ENCODE measurements at places on chromosomes 4 and X. TPM values are rescaled to one million over a fixed set of nuclear protein-coding genes. Genes with fewer than 3 reads are reported as not detected.

GRCh38 chr4:76729980-76730379 lies 168.0 kb downstream of the SOWAHB start:
- DNase-seq = no peak

GRCh38 chr4:138832563-138832962 lies 183.0 kb upstream of the NOCT start:
- no peak for DNase-seq

GRCh38 chr4:76990288-76991080 lies 40.9 kb downstream of the SEPTIN11 start:
- no peak for DNase-seq

DNA sequence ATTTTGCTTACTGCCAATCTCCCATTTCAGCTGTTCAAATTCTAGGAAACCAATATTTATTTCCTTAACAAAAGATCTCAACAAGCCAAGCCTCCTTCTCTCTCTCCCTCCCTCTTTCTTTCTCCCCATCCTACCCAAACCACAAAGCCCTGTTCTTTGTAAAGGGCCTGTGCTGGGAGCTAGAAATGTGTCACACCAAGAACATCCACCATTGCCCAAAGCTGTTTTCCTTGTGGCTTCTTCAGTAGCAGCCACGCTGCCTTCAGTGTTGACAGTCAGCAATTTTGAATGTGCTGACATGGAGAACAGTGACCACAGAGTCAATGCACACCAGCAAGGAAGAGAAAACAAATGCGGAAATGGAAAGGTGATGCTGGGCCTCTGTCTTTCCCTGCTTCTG lies 203.0 kb downstream of the MAML3 start:
- no peak for DNase-seq

The CCDC149 gene
- 36.4 TPM for total RNA-seq

GRCh38 chrX:140918398-140919038 lies 83.9 kb upstream of the SPANXB1 start:
- no peak for DNase-seq

DNA sequence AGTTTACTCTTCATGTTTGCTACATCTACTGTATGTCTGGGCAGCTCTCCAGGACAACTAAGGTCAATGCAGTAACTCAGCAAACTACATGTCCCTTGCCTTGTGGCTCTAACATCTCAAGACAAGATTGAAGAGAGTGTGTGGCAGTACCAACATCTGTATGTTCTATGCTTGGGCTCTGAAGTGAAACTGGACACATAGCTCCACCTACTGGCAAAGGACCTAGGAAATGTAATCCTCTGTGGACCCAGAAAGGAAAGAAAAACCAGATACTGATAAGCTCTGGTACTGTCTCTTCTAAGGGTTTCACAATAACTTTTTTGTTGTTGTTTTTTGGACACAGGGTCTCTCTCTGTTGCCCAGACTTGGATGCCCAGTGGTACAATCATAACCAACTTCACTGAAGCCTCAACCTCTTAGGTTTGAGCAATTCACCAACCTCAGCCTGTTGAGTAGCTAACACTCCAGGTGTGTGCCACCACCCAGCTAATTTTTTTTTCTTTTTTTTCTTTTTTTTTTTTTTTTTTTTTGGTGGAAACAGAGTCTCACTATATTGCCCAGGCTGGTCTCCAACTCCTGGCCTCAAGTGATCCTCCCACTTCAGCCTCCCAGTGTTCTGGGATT lies 64.1 kb downstream of the QDPR start:
- no peak for DNase-seq

- DNase-seq = no peak
Observed at GRCh38 chr4:108311313-108311712, 142.6 kb upstream of the LEF1 start.

DNA sequence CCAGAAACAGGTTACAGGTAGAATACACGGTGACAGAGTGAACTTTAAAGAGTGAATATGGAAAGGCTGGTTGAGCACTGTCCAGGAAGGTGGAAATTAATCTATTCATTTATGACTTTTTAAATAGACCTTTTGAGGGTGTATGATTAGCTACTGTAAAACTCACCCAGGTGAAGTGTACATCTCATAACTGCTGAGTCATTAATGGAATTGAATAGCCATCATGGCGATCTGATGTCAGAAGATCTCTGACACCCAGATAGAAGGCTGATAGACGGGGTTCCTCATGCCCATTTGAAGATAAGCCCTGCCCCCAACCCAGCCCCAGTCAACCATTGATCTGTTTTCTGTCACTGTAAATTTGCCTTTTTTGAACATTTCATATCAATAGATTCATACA lies 84.0 kb downstream of the PRSS12 start:
- no peak for DNase-seq

The F11 gene
- not detected for total RNA-seq

DNA sequence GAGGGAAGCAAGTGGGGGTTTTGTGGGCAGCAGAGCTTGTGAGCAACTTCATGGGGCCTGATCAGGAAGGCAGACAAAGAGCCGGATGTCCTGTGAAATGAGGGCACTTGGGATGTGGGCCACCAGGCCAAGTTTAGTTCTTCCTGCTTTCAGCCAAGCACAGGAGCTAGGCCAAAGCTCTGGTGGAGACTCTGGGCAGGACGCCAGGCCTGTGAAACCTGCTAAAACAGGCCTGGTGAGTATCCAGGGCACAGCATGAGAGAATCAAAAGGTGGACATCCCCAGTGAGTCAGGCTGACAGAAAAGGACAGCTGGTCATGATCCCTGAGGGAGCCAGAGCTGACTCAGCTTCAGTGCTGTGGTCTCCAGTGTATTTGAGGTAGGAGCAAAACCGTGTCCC lies 95.7 kb downstream of the NPNT start:
- DNase-seq = peak; percentile 87
